NCI-H345 (cell line): ENCODE measurements at places on chromosomes 2 and 18.
A peak's percentile ranks its signal among the peaks of the same experiment; 100 is the strongest.

DNA sequence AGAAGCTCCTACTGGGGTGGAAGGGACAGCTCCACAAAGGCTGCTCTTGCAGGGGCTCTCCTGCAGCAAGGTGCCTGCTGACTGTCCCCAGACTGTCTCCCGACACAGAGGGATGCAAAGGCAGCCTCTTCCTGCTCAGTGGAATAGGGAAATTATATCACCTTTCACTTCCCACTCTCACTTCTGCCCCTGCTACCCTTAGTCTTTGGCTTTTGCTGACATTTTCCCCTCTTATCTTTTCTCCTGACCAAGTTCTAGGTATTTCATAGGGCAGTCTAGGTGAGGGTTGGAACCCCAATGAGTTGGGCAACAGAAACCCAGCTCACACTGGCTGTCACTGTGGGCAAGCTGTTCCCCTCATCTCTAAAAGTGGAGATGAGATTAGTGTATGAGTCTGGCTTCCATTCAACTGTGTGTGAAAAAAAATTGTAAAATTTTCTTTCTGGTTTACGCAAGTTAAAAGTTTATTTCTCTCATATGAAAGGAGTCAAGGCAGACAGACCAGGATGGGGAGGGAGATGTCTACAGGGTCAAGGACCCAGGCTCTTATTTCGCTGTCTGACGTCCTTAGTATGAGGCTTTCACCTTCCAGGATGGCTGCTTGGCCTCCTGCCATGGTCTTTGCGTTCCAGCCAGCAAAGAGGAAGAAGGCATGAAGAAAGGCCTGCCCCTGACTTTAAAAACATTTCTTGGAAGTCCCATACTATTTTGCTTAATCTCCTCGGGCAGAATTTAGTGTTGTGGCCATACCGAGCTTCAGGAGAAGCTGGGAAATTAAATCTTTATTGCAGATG is 7.5 kb upstream of the MOCOS start:
- no peak for DNase-seq

GRCh38 chr2:231890896-231891513 is 35.2 kb downstream of the NPPC start:
- DNase-seq: peak; percentile 77

- no peak for DNase-seq
Observed at GRCh38 chr2:134679745-134680144, 39.1 kb downstream of the TMEM163 start.

- DNase-seq: no peak
Observed at GRCh38 chr2:216735086-216735485, 39.7 kb upstream of the IGFBP5 start.

DNA sequence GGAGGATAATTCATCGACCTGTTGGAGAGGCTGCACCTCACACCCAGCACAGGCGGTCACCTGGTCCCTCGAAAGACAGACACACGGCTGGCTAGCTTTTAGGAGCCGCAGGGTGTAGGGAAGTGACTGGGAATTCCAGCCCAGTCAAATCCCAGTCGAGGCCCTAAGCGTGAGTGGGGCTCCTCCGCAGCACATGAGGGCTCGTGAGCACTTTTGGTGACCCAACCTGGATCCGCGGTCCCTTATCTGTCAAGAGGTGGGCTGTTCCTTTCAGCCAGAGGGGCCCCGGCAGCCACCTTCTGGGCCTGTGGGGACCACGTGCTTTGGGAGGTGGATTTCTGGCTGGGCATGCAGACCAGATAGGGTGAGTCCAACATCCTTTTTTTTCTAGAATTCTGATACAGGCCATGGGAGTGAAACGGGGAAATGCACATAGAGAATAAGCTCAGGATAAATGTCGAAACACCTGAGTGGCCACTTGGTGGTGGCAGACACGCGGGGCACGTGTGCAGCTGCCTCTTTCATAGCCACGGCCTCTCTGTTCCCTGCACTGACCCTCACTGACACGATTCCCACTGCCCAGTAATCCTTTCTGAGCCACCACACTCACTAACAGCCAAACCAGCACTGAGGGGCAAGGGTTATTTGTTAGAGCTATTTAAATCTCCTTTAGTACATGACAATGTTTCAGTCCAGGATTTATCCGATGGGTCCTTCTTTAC is 148.4 kb upstream of the PXDN start:
- no peak for DNase-seq

- no peak for DNase-seq
Observed at GRCh38 chr2:20167356-20167755, 57.6 kb downstream of the SDC1 start.

- no peak for DNase-seq
Observed at GRCh38 chr2:17107151-17107550, 411.1 kb downstream of the RAD51AP2 start.

DNA sequence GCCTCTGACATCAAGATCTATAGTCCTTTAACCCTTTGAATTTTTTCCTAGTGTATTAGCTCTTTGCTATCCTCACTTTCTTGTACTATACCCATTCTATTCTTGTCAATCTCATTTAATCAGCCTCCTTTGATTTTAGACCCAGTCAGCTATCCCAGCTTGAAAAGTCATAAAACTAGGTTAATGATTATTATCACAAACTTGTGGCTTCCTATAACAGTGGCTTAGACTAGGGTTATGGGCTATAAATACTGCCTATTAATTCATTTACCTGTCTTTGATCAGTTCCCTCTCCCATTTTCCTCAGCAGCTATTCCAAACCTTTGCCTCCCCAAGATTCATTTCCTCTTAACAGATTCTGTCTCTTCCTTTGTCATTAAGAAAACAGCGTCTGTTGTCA is 174.8 kb downstream of the UBR3 start:
- DNase-seq: no peak

DNA sequence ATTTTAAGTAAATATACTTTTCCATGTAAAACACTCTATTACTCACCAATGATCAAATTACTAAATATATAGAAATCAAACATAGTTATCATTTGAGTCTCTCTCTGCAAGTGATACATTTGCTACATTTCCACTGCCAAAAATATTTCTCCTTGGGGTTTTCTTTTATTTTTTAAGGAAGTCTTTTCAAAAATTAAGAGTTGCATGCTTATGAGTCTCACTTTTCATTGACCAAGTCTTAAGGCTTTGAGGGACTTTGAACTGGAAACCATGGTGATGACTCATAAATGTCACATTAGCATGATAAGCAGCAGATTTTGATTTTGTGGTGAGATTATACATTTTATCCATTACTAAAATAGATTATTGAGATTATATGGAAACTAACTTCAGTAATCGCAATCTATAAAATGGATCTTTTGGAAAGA is 152.9 kb downstream of the FAM124B start:
- DNase-seq: no peak

DNA sequence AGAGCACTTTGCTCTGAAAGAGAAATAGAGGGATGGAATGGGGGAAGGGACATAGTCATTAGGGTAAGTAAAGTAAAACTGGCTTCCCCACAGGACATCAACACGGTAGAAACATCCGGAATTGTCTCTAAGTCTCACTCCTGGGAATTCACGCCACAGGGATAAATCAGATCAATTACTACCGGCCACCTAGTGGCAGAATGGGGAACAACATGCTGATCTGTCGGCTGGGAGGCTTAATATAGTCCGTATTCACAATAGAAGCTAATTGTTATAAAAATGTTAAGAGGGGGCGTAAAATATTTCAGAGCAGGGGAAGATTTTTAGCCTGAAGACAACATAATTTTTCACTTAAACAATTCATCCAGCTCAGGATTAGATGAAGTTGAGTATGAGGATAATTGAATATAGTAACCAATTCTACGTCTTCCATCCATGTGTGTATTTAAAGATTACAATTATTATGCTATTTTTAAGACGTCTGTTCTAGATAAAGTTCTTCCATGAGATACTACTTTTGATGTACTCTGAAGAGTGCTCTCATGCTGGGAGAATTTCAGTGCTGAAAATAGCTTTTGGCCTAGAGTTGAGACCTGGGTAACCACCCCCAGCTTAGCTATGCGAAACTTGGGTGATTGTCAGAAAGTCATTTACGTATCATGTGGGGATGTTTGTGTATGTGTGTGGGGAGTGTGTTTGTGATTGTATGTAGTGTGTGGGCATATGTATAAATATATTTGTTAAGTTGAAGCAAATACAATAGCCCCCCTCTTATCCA is 65.7 kb downstream of the LRRTM1 start:
- peak; percentile 19 for DNase-seq

DNA sequence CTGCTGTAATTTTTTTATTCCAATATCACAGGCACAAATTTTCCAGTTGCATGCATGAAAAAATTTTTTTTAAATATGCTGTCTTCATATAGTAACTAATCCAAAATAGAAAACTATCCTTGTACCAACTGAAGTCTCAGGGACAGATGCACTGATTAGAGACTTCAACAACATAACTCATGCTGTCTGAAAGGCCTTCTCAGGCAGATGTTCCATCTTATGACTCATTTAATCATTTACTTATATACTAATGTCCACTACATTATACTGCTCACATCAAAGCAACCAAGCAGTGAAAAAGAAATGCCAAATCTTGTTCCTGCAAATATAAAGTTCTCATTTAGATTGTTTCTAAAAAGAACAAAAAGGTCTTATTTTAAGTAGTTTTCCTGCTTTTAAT is 53.1 kb downstream of the OLA1 start:
- no peak for DNase-seq

DNA sequence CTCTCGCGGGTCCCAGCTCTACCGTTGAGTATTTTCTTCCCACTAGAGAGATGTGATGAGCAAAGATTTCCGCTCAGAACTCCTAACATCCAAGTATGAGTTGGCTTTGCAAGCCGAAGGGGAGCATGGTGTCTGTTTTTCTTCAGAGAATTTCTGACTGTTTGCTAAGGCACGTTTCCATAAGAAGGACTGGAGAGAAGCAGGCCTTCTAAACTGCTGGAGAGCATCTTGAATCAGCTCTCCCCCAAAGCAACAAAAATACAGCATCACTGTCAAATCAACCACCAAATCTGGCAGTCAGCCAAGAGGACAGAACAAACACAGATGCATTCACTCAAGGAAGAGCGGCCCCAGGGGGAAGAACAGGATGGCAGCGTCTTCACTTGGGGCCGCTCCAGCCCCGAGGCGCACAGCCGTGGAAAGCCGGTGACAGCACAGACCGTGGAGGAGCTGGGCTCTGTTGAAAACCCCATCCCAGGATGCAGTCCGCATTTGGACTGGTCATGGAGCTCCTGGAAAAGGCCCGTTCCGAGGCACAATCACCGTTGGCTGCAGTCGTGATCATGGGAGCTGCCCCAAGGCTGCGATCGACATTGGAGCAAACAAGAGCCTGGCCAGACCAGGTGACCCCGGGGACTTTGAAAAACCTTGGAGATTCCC is 101.4 kb downstream of the NFATC1 start:
- DNase-seq: peak; percentile 65
